Fibroblast of skin of left biceps (primary cell): ENCODE measurements at places on chromosomes 6 and 20.

GRCh38 chr6:107600936-107601335, 111.0 kb downstream of the SOBP start:
- DNase-seq, result peak; percentile 65

DNA sequence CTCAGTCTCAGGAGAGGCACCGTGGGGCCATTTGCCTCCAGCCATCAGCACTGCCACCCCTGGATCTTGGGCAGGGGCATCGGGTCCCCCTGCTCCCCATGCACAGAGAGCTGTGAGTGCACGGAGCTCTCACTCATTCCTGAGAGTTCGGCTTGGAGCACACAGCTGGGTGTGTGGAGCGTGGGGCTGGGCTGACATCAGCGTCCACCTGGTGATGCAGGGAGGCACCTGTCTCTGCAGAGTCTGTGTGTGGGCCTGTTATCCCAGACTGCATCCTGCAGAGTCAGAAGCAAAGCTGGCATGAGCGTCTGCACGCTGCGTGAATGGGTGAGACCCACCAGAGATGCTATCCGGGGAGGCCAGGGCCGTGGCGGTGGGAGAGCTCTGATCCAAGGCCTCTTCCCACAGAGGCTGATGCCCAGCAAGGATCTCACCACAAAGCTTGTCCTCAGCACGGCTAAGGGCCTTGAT, 248.8 kb upstream of the AFDN start:
- no peak for DNase-seq

- no peak for DNase-seq
Measured at GRCh38 chr6:70351461-70351860, 48.6 kb upstream of the COL9A1 start.

GRCh38 chr6:79804732-79805131, 142.6 kb downstream of the ELOVL4 start:
- no peak for DNase-seq

GRCh38 chr20:986733-987355, 15.3 kb downstream of the RSPO4 start:
- no peak for DNase-seq

DNA sequence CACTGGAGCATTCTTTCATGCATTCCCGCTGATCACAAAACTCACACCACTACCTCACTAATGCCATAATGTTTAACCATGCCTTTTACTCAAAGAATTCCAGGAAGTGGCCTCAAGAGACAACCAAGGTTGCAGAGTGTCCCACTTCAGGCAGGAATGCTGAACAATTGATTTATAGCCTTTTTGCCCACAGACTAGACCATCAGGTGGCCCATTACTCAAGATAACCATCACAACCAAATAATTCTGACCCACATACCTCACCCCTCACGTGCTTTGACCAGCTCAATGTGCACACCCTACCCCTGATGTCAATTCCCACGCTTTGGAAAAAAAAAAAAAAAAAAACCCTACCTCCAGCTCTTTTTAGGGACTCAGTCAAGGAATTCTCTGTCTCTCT, 220.6 kb upstream of the UFL1 start:
- DNase-seq, result no peak

- no peak for DNase-seq
Measured at GRCh38 chr20:56422824-56423189, 10.7 kb downstream of the CASS4 start.

DNA sequence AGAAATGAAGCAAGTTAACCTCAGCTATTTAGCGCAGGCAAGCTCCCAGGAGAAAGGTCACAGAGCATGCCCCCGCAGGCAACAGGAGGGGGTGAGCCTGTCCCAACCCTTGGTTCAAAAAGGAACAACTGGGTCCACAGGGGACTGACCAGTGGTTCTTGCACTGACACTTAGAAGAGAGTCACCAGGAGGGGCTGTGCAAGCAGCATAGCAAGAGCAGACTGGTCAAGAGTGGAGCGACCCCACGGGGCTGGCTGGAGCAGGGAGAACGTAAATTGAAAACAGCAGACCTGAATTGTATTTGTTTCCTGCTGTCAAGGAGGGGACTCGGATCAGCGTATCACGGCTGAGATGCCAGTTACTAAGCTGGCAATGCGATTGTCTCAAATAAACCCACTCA, 32.8 kb downstream of the GABRR1 start:
- DNase-seq, result no peak

DNA sequence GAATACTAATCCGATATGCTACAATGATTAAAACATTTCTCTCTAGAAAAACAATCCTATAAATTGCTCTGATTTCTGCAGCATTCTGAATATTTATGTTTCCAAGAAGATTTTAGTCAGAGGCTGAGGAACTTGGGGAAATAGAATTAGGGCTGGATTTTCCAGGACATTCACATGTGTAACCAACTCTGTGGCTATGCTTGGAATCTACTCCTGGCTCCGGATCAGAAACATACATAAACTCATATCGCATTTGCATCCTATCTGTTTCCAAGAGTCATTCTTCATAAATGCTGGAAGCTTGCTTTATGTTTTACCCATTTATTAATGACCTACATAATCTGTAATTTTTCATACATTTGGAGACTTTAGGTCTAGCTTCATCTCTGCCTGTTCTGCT, 459.9 kb upstream of the MARCKS start:
- DNase-seq, result peak; percentile 83

DNA sequence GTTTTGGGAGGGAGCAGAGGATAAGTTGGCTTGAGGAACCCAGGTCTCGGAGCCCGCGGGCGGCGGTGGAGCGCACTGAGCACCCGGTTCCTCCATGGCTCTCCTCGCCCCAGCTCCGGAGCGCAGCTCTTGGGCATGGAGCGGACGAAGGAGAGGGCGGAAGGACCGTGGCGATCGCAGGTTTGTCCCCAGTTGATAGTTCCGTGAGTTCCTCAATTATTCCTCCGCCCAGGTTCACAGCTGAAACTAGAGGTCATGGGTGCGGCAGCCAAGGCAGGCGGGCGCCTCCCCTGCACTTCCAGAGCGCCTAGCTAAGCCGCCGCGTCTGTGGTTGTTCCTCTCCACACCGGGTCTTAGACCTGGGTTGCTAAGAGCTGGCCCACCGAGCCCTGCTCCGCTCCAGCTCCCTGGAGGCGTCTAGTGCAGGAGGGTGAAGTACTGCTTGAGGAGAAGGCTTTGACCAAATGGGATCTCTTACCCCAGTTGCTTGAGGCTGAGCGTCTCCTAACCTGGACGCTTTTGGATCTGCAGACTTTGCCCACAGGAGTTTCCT, at the start of gene HTR1B:
HTR1B (minus strand) TSS at position 184 of the 553 bp plus-strand sequence; CDS start at position 96, 88 bp downstream.
- DNase-seq, result no peak

DNA sequence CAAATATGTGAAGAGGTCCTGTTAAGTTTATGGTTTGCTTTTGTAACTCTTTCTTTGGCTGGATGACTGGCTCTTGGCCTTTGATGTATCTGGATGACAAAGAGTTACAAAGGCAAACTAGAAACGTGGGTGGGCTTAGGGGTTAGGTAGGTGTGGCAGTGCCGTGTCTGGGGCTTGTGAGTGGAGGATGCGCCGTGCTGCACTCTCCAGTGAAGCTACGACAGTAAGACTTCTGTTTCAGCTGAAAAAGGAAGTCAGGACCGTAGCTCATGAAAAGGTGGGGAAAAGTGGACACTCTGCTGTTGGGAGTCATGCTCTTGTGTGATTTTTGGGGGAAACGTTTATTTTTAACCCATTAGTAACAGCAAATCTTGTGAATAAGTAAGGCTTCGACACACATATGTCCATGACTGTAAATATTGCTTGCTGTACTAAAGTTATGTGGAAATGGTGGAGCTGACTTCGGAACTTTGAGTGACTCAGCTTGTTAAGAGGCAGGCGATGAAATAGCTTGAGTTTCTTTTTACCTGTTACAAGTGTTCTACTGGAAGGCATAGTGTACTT, 45.6 kb downstream of the DUSP22 start:
- no peak for DNase-seq

GRCh38 chr6:100790084-100790483, 91.0 kb downstream of the ASCC3 start:
- no peak for DNase-seq
